Activated CD4-positive, alpha-beta T cell treated with anti-CD3 and anti-CD28 coated beads, Interleukin-2, amount 10 ng/mL, durations not matched to agents 24 days and 14 days (primary cell): ENCODE measurements at places on chromosomes 12 and 14. TPM values are rescaled to one million over a fixed set of nuclear protein-coding genes. Genes with fewer than 3 reads are reported as not detected.

LRRC43 gene
- 0.33 TPM in 1 of 2 replicates, not detected in the other for total RNA-seq

CATSPERB gene
- total RNA-seq, result 0.30 and 1.5 TPM in 2 replicates

DNA sequence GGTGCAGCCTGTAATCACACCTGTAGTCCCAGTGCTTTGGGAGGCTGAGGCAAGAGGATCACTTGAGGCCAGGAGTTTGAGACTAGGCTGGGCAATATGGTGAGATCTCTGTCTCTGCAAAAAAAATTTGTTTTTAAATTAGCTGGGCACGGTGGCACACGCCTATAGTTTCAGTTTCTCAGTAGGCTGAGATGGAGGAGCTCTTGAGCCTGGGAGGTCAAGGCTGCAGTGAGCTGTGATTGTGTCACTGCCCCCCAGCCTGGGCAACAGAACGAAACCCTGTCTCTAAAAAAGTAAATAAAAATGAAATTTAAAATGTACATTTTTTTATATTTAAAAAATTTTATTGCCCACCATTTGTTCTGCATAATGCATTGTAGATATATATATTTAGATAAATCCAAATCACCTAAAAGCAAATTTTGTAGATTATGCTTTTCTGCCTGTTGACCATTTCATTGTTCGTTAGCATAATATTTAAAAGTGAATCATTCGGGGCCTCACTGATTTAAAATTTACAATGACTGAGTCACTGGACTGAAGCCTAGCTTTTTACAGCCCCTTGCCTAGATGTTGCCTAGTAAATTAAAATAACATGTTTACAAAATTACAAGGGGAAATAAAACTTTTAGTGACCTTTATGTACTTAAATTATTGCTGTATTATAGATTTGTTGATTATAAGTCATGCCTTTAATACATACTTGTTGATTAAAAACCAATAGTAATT lies 87.9 kb downstream of the USP15 start:
- no peaks in the 10 kb centered on the region for H3K27me3 ChIP-seq
- no peak overlapping the region for H3K27ac ChIP-seq
- H3K36me3 ChIP-seq, result peaks cover 42% of the 10 kb centered on the region
- H3K4me1 ChIP-seq, result peaks cover 15% of the 10 kb centered on the region
- DNase-seq, result peak; percentile 51
- H3K4me3 ChIP-seq, result no peak overlapping the region

AMN1 gene
- total RNA-seq, result 2.3 and 2.4 TPM in 2 replicates

DNA sequence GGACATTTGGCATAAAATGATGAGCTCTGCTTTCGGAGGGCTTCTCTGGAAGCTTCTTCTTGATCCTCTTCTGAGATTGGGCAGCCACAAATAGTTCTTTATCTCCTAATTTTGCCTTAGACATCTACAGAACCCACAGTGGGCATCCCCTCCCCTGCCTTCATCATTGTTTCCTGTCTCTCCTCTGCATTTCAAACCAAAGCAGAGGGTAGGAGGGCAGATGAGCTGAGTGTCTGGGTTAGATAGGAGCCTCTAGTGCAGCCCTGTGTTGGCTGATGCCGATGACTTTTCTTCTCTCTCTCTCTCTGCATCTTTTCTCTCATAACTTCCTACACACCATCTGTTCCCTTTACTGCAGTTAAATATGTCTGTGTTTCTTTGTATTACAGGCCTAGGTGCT lies 8.5 kb upstream of the IL26 start:
- no peak for DNase-seq
- H3K4me1 ChIP-seq, result peaks cover 62% of the 10 kb centered on the region
- H3K36me3 ChIP-seq, result peaks cover 10% of the 10 kb centered on the region
- H3K27ac ChIP-seq, result peak overlapping the region; percentile 45
- no peak overlapping the region for H3K4me3 ChIP-seq
- no peaks in the 10 kb centered on the region for H3K27me3 ChIP-seq

GRCh38 chr14:71711125-71711524 lies 221.1 kb upstream of the RGS6 start:
- peak overlapping the region; percentile 32 for H3K4me3 ChIP-seq
- DNase-seq, result no peak
- peaks cover 53% of the 10 kb centered on the region for H3K36me3 ChIP-seq
- H3K27ac ChIP-seq, result peak overlapping the region; percentile 75

DNA sequence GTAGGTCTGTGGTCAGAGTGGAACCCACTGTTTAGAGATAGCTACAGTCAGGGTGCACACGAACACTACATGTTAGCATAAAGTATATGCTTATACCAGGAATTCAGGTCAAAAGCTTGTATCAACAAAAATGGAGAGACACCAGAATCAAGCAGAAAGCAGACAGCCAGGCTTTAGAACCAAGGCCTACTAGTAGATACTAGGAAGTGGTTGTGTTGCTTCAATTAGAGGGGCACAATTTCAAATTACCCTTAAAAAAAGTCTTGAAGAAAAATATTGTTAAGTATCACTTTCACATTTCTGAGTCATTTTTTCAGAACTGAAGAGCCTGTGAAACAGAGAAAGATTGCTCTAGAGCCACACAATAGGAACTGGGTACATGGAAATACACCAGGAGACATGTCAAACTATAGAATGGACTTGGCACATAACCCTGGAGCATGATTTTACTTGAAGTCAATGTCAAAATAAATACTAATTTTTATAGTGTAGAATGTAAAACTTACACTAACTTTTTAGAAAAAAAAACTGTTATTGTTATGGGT lies 41.6 kb downstream of the LRRC9 start:
- H3K4me3 ChIP-seq, result no peak overlapping the region
- H3K36me3 ChIP-seq, result no peaks in the 10 kb centered on the region
- peaks cover 2% of the 10 kb centered on the region for H3K27me3 ChIP-seq
- DNase-seq, result no peak
- H3K27ac ChIP-seq, result no peak overlapping the region

DNA sequence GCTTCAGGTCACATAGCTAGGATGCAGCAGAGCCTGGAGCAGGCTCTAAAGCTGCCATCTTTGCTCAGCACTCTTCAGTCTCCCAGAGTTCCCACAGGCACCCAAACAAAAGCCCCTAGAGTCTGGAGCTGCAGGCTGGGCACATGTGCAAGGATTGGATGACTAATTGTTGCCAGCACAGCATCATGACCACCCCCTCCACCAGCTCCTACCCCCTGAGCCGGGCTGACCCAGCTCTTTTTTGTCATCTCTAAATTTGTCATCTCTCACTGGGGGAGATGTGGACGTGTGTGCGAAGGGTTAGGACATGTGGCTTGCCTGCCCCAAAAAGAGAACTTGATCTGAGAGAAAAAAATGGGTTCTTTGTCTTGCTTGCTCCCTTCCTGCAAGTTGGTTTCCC lies 4.3 kb upstream of the MMP19 start:
- H3K36me3 ChIP-seq, result no peaks in the 10 kb centered on the region
- H3K4me3 ChIP-seq, result no peak overlapping the region
- peaks cover 10% of the 10 kb centered on the region for H3K4me1 ChIP-seq

DNA sequence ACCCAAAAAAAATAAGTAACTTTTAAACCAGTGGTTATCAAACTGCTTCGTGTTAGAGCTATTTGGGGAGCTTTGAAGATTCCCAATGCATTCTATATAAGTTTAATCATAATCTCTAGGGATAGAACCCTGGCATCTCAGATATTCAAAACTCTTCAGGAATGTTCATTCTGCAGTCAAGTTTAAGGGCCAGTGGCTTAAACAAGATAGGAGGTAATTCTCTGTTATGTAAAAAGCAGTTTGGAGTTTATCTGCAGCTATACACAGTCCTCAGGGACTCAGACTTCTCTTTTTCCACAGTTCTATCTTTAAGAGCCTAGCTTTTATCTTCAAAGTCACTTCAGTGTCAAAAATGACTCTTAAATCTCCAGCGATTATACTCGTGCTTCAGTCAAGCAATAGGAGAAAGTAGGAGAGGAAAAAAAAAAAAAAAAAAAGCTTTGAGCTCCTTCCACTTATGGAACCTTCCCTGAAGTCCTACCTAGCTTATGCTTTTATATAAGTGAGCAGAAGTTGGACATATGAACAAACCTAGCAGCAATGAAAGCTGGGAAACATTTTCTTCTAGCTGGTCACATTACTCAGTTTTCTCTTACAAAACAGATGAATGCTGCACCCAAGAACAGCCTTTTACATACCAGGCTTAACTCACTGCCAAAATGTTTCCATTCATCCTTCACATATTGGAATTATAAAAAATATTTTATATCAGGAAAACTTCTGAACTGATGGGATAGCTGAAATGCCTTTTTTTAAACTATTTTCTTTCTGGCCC lies 302.8 kb downstream of the FSCB start:
- no peaks in the 10 kb centered on the region for H3K4me1 ChIP-seq
- H3K36me3 ChIP-seq, result no peaks in the 10 kb centered on the region
- no peak overlapping the region for H3K27ac ChIP-seq

DNA sequence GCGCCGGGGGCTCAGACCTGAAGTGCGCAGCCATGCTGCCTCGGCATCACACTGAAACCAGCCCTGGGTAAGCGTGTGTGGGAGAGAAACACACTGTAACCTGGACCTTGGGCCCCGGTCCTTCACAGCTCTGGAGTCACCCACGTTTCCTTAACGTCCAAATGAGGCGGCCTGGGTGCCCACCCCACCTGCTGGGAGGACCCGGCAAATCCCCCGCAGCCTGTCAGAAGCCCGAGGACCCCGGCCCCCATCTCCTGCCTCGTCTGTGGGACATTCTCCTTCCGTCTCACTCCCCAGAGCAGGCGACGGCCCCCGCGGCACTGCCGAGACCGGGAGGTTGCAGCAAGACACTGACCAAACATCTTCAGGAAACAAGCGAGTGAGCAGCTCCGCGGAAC lies 66.5 kb upstream of the GALNT9 start:
- H3K27me3 ChIP-seq, result peaks cover 3% of the 10 kb centered on the region
- no peaks in the 10 kb centered on the region for H3K36me3 ChIP-seq
- H3K27ac ChIP-seq, result no peak overlapping the region
- no peak for DNase-seq
- no peak overlapping the region for H3K4me3 ChIP-seq
- no peaks in the 10 kb centered on the region for H3K4me1 ChIP-seq

GRCh38 chr12:115794659-115795081 lies 482.8 kb downstream of the MED13L start:
- no peaks in the 10 kb centered on the region for H3K36me3 ChIP-seq
- H3K27ac ChIP-seq, result no peak overlapping the region
- no peaks in the 10 kb centered on the region for H3K27me3 ChIP-seq
- H3K4me3 ChIP-seq, result no peak overlapping the region
- DNase-seq, result no peak

SLC25A21 gene
- total RNA-seq, result not detected in 2 replicates

NRXN3 gene
- not detected in 2 replicates for total RNA-seq

DNA sequence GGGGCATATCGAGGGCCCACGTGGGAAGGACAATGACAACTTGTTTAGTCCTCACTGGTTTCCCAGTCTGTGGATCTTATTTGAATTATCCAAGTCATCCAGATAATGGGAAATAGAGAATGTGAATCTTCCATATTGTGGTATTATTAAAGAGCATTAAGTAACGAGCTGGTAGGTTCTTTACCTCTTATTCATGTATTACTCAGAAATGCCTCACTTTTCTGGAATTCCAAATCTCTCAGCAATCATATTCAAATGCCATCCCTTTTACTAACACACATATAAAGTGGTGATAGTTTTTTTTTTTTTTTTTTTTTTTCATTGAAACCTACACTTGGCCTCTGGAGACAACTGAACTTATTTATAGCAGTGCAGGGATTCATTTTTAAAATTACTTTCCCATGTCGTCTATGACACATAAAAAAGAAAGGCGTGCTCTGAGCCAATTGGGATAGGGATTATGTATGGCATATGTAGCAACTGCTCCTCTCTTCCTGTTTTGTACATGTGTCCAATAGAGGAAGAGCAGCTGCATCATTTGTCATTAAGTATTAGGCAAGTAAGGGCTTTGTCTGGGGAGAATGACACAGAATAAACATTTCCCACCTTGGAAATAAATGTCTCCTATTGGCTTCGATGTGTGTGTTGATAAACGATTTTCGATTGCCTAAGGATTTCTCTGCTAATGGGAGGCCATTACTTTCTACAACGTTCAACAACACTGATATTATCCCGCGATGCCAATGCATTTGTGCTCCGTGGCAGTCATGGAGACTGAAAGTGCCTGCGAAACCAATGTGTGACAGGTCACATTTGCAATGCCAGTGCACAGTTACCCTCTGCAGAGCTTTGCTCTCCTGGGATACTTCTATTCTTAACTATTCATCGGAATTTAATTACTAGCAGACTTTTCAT lies 78.6 kb upstream of the IFNG-AS1 start:
- no peak overlapping the region for H3K27ac ChIP-seq
- peak; percentile 41 for DNase-seq
- no peaks in the 10 kb centered on the region for H3K36me3 ChIP-seq
- H3K4me1 ChIP-seq, result no peaks in the 10 kb centered on the region
- peaks cover 13% of the 10 kb centered on the region for H3K27me3 ChIP-seq

- peaks cover 28% of the 10 kb centered on the region for H3K4me1 ChIP-seq
- DNase-seq, result no peak
- H3K27ac ChIP-seq, result no peak overlapping the region
- peaks cover 25% of the 10 kb centered on the region for H3K36me3 ChIP-seq
- H3K4me3 ChIP-seq, result no peak overlapping the region
- peaks cover 16% of the 10 kb centered on the region for H3K27me3 ChIP-seq
These were observed 294 bp downstream of the SAMD15 start for GRCh38 chr14:77377502-77377844.

GRCh38 chr12:64998371-64999147 lies 122.5 kb downstream of the WIF1 start:
- peaks cover 2% of the 10 kb centered on the region for H3K27me3 ChIP-seq
- H3K27ac ChIP-seq, result no peak overlapping the region
- no peaks in the 10 kb centered on the region for H3K4me1 ChIP-seq

CLEC6A gene
- not detected in 2 replicates for total RNA-seq

DNA sequence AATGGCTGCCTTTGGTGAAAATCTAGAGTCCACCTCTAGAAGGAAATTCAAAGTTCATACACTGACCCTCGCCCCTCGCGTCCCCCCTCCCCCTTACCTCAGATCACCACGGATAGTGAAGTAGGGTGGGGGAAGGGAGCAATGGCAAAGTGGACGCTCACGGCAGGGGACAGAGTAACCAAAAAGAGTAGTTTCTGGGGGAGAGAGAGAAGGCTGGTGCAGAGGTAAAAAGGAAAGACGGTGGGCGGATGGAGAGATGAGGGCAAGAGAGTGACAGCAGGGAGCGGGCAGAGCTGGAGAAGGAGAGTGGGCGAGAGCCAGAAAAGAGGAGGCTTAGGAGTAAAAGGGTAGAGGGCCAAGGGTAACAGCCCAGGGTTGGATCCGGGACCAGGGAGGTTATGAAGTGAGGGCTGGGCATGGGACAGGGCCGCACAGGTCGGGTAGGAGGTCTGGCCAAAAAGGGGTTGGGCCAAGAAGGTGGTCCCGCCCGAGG lies 423 bp downstream of the ALDH6A1 start:
- H3K4me1 ChIP-seq, result peaks cover 31% of the 10 kb centered on the region
- H3K36me3 ChIP-seq, result peaks cover 6% of the 10 kb centered on the region
- DNase-seq, result no peak
- no peaks in the 10 kb centered on the region for H3K27me3 ChIP-seq
- peak overlapping the region; percentile 99 for H3K4me3 ChIP-seq

CD27 gene
- total RNA-seq, result 74.0 and 77.7 TPM in 2 replicates

GRCh38 chr14:27002179-27002578 lies 404.3 kb upstream of the NOVA1 start:
- H3K4me1 ChIP-seq, result no peaks in the 10 kb centered on the region
- no peak overlapping the region for H3K27ac ChIP-seq
- no peak for DNase-seq
- no peak overlapping the region for H3K4me3 ChIP-seq
- H3K36me3 ChIP-seq, result no peaks in the 10 kb centered on the region

GRCh38 chr14:20044243-20044642 lies 8.4 kb upstream of the OR4K13 start:
- no peak for DNase-seq
- no peaks in the 10 kb centered on the region for H3K4me1 ChIP-seq
